ENCODE measurements at places on chromosomes 16 and 17. TPM values are rescaled to one million over a fixed set of nuclear protein-coding genes. Genes with fewer than 3 reads are reported as not detected.

DNA sequence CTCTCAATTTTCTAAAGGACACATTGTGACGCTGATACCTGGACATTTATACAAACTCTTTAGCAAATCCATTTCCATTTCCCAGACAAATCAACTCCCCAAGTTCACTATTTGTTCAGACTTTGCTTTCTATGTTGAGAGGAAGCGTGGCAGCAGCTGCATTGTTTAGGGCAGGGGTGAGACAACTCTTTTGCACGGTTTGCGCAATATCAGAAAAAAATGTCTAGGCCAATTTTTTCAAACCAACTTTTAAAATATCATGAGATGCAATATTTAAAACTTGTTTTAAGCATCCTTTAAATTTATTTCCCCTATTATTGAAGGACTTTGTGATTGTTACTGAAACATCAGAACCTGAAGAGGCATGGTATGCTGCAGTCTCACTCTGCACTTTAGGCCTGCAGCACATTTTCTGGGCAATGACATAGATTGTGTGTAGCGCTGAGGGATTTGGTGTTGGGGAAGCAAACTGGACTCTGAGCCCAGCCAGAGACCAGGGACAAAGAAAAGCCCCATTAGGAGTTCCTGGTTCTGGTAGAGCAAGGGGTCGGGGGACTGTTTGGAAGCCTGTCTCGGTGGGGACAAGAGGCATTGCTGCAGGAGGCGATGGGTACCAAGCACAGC is 6.4 kb upstream of the CCDC182 start:
- no peak for DNase-seq

- no peak for DNase-seq
Measured at GRCh38 chr17:50157891-50158290, 7.4 kb upstream of the PPP1R9B start.

Gene DRC3
- 6.6 TPM for polyA plus RNA-seq

DNA sequence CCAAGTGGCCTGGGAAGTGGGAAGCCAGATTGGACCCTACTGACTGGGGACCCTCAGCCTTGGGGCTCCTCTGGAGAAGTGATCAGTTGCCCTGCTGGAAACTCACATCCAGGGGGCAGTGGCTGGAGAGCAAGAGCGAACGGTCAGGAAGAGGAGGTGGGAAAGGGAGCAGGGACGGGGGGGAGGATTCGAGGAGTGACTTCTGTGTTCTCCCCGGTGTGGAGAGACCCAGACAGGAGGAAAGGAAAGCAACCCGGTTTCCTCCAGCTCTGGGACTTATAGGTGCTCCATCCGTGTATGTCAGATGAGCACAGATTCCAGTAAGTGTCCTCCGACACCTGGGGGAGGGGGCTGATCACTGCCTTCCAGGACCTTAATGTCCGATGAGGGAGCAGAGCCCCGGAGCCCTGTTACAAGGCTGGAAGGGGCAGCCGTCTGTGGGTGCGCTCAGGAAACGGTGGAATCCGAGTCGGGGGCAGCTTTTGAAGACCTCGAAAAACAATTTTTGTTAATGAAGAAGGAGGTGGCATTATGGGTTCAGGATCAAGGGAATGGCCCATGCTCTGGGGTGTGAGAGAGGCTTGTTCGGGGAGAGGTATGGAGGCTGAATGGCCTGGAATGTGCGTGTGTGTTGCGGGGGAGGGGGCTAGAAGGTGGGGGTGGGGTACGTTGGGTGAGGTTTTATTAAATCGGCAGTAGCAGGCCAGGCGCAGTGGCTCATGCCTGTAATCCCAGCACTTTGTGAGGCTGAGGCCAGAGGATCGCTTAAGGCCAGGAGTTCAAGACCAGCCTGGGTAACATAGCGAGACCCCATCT is 34.8 kb upstream of the NDRG4 start:
- no peak for DNase-seq

- DNase-seq = no peak
Measured at GRCh38 chr17:43412166-43412565, 13.4 kb downstream of the ARL4D start.

Gene KCNJ12
- 13.8 TPM for polyA plus RNA-seq

GRCh38 chr17:57801044-57801711 is 48.7 kb downstream of the MRPS23 start:
- no peak for DNase-seq

DNA sequence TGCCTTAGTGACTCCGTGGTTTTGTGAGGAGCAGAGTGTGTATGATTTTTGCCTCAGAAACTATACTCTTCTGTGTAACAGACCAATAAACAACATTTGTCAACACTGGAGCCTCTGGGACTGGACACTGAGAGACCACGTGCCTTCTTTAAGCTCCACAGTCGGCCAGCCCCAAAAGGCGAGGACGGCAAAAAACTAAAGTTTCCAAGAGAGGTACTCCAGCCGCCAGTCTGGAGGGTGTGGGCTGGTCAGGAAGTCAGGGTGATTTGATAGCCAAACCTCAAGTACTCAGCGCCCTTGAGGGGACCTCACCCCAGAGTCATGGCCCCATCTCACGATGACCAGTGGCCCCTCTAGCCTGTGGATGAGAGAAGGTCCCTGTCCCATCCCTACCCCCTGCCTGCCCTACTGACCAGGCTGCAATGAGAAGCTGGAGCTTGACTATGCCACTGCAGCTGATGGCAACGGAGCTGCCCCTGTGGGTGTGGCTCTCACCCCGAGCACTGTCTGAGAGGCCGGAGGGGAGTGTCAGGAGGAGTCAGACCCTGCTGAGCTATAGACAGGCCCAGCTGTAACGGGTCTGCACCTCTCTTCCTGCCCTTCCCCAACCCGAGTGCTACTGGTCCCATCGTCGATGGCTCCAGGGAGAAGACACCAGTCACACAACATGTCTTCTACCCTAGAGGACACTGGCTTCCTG is 19.8 kb downstream of the MNT start:
- no peak for DNase-seq

DNA sequence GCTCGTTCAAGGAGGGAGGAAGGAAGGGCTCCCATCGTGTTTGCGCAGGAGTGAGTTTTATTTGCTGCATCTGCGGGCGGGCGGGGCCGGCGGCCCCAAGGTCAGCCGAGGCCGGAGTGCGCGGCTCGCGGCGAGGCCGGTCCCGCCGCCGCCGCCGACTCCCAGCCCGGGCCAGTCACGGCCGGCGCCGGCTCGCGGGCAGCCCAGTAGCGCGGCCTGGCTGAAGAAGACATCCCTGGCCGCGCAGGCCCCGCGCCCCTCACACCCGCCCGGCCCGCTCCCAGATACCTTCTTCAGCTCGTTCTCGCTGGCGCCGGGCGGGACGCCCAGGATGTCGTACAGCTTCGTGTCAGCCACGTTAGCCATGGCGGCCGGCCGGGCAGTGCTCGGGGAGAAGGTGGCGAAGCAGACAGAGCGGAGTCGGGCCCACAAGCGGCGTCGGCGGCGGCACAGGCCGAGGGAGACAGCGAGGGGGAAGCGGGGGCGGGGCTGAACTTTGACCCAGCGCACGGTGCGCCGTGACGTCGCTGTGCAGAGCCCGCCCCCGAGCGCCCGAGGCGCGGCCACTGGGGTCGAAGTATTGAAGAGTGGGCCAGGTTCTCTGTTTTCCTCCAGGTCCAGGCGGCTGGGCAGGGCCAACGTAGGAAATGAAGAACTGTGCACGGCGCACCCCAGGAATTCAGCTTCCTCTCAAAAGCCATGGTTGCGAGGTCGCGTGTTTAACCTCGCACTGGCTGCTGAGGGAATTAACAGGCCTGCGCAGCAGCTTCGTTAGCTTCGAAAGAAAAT is at the start of gene DNAJA2:
Gene DNAJA2 (minus strand): TSS at position 468 of the 789 bp plus-strand sequence. CDS start 102 bp downstream, at position 366.
- peak; percentile 65 for DNase-seq

DNA sequence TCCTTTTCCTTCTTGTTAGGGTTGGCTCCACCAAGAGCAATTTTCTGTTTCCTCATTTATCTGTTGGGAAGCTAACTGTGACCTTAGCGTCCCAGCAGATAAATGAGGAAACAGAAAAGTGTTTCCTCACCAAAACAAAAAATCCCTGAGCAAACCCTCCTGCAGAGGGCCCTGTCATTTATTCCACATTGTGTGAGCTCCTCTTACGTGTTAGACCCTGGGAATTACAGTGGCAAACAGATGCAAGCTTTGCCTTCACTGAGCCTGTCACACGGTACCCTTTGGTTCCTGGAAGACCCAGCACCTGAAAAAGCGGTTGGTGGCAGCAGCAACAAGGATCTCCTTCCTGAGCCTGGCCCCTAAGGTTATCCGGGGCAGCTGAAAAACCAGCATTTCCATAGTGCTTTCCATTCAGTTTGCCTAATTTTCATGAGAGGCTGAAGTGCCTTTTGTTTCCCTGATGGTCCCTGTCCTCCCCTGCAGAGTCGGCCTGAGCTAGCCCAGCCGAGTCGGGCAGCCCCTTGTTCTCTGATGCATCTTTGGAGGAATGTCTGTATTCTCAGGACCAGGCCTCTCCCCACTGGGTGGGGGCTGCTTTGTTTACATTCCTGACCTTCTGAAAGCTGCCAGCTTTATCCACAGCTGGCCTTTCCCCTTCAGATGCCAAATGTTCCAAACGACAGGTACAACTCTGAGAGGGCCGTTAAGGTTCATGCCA is 34.7 kb downstream of the YPEL2 start:
- no peak for DNase-seq

- DNase-seq = no peak
Measured at GRCh38 chr16:22373662-22374310, 633 bp downstream of the CDR2 start.

DNA sequence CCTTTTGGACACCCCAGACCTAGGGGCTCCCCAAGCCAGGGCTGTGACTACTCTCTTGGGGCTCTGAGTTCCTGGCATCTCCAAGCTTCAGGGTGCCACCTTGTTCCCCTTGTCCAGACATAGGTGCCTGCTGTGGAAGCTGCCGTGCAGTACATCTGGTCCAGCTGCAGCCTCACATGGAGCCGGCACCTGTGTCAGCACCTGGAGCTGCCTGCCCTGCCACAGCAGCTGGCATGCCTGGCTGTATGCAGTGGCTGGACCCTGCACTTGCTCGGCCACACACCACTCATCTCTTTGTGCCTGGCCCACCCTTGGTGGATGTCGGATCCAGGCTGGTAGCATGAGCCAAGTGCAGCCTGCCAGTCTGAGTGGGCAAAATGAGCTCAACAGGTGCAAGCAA is 775.8 kb downstream of the CDH11 start:
- no peak for DNase-seq

Gene CEMP1
- polyA plus RNA-seq = 2.0 TPM

DNA sequence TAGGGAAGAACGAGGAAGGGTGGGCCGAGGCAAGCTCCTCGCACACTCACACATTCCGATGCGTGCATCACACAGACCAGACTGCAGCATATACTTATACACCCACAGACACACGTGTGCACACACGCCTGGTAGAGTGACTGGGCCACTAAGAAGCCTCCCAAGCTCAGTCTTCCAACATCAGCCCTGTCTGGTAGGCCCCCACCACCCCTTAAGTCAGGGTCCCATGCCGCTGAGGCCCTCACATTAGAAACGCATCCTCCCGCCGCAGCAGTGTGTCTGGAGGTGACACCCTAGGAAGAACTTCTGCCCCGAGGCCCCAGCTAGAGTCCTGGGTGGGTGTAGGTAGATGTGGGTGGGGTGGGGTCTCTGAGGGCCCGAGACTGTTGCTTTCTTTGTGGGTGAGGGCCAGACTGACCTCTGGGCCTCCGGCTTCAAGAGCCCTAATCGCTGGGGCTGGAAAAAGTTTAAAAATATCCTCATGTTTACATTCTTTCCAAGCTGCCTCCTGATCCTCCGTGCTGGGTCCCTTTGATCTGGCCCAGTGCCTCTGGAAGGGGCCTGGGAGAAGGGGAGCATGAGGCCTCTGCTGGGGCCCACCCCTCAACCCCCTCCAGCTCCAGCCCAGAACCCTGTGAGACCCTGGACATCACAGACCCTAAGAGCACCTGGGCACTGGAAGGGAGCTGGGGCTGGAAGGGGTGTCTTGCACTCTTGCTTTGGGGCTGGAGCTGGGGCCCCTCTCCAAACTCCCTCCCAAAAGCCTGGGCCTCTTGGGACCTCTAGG is 13.6 kb downstream of the CDH16 start:
- no peak for DNase-seq

GRCh38 chr16:81539009-81539758 is 94.6 kb downstream of the CMIP start:
- DNase-seq = no peak

GRCh38 chr16:56931271-56931891 is 561 bp upstream of the HERPUD1 start:
- DNase-seq = no peak

DNA sequence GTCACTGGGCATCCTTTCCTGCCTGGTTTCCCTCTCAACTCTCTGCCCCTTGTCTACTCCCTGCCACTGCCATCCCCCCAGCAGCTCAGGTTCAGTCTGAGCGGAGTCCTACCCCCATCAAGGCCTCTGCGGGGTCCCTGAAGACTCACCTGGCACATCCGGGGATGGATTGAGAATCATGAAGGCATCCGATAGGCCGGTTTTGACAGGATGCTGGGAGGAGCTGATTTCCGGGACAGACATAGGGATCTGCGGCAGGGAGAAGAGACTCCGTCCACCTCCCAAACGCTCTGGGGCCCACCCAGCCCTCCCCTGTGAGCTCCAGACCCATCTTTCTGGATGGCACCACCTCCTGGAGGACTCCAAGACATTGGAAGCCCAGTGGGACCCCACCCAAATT is 45.7 kb downstream of the PLXDC1 start:
- no peak for DNase-seq

GRCh38 chr17:46984341-46984740 is 5.3 kb upstream of the RPRML start:
- DNase-seq = no peak

- DNase-seq = no peak
Measured at GRCh38 chr16:77336637-77337036, 98.2 kb downstream of the ADAMTS18 start.

GRCh38 chr16:77612596-77612995 is 109.7 kb upstream of the NUDT7 start:
- peak; percentile 34 for DNase-seq

- DNase-seq = no peak
Measured at GRCh38 chr17:31314782-31315100, 887 bp upstream of the EVI2B start.

DNA sequence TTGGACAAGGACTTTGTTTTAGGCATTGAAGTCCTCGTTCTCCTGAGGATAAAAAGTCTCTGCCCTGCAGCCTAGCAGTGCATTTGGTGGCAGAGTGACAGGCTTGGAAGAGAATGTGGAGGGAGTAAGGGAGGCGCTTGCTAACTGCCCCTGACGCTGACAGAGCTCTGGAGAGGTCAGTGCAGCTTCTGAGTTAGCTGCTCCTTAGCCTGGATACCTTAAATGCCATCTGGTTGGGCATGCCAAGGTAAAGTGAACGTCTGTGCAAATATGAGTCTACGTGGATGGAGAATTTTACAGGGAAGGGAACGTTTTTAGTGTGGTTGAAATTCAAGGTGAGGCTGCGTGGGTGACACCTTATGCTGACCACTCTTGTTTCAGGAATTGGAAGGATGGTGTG is 44.4 kb downstream of the SEC14L1 start:
- DNase-seq = no peak

Gene ANKS4B
- polyA plus RNA-seq = not detected

Gene RHBDL3
- 1.1 TPM for polyA plus RNA-seq

GRCh38 chr16:67537636-67538591 is 9.3 kb downstream of the RIPOR1 start:
- no peak for DNase-seq

Measured in forelimb muscle (tissue), 1 donor.